ENCODE measurements at places on chromosomes 7 and 10.

- peak; percentile 45 for DNase-seq
- H3K27ac ChIP-seq, result no peak overlapping the region
- H3K36me3 ChIP-seq, result no peaks in the 10 kb centered on the region
- H3K4me3 ChIP-seq, result no peak overlapping the region
- peaks cover 18% of the 10 kb centered on the region for H3K4me1 ChIP-seq
These were observed 2.8 kb downstream of the MCU start for GRCh38 chr10:72694476-72695369.

GRCh38 chr10:119149729-119150128, 15.8 kb downstream of the SFXN4 start:
- no peak for DNase-seq
- peaks cover 30% of the 10 kb centered on the region for H3K36me3 ChIP-seq
- no peak overlapping the region for H3K4me3 ChIP-seq
- H3K4me1 ChIP-seq, result no peaks in the 10 kb centered on the region
- no peaks in the 10 kb centered on the region for H3K27me3 ChIP-seq

GRCh38 chr7:132145466-132145865, 430.8 kb downstream of the PLXNA4 start:
- no peak for DNase-seq
- no peaks in the 10 kb centered on the region for H3K36me3 ChIP-seq
- no peak overlapping the region for H3K27ac ChIP-seq
- peaks cover 2% of the 10 kb centered on the region for H3K27me3 ChIP-seq

- no peak overlapping the region for H3K27ac ChIP-seq
- H3K27me3 ChIP-seq, result peaks cover 2% of the 10 kb centered on the region
- no peak overlapping the region for H3K4me3 ChIP-seq
These were observed 5.2 kb downstream of the FZD9 start for GRCh38 chr7:73438547-73439409.
